ENCODE measurements at places on chromosomes 3 and 15.
A peak's percentile ranks its signal among the peaks of the same experiment; 100 is the strongest.

DNA sequence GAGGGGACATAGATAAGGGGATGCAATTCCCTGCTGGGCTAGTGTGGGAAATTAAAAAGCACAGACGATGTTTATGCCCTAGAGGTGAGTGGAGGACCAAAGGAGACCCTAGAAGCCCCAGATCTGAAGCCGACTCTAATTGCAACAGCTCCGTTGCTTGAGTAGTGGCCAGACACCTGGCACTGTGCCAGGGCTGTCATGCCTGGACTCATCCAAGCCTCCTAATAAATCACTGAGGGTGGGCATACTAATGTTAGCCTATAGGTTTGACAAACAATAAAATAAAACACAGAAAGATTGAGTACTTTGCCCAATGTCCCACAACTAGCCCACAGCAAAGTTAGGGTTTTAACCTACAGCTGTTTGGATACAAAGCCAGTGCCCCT lies 25.4 kb upstream of the MRPS22 start:
- DNase-seq: no peak

- DNase-seq: no peak
Observed at GRCh38 chr3:46888705-46889104, 11.2 kb downstream of the PTH1R start.

GRCh38 chr3:54897028-54897711 lies 30.7 kb downstream of the LRTM1 start:
- DNase-seq: peak; percentile 89

GRCh38 chr3:99858469-99858868 lies 40.8 kb downstream of the CMSS1 start:
- DNase-seq: no peak

DNA sequence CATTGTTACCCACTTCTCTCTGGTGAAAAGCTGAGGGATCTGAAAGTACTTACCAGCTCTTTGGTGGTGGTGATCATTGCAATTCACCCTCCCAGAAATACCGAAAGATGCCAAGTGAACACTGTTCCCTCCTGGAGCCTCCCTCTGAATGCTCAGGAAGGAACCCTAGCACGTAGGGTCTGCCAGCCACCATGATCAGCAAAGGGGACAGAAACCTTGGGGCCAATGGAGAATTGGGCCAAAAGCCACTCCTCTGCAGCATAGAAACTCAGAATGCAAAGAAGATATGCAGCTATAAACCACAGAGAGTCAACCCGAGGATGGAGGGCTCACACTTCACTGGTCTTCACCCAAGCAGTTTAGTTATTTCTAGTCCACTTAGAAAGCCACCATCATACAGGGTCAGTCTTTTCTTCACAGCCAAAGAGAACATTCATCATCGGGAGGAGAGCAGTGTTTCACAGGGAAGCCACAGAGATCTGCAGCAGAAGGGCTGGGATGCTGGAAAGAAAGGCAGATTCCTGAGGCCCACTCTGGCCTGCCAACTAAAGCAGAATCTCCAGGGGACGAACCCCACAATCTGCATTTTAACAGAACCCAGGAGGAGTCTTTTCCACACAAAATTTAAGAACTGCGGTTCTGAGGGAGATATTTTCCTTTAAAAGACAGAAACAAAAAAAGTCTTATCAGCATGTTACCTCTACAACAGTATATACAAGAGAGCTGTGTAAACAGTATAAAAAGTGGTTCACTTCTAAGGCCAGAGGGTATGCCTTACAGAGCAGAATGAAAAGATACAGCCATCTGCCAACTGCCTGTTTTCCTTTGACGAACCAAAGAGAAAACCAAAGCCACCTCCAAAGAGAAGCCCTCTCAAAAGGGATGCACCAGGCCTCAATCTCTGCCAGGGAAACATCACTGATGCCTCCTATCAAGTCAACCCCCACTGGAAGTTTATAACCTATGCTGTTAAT lies 11.3 kb downstream of the TBC1D2B start:
- DNase-seq: peak; percentile 57

DNA sequence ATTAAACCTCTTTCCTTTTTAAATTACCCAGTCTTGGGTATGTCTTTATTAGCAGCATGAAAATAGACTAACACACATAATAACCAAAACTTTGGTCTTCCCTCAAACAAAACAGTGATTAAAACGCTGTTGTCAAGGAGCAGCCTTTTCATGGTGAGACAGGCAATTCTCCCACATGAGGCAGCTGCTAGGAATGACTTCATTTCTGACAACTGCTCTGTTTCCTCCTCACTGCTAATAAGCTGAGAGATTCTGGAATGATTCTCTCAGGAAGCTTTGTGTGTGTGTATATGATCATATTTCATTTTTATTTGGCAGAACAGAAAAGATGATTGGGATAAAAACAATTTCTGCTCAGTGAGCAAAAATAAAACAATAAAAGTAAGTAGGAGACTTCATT lies 580.6 kb upstream of the ADAMTS9 start:
- no peak for DNase-seq

- peak; percentile 51 for DNase-seq
Observed at GRCh38 chr3:107524326-107524840, 1.6 kb downstream of the BBX start.

DNA sequence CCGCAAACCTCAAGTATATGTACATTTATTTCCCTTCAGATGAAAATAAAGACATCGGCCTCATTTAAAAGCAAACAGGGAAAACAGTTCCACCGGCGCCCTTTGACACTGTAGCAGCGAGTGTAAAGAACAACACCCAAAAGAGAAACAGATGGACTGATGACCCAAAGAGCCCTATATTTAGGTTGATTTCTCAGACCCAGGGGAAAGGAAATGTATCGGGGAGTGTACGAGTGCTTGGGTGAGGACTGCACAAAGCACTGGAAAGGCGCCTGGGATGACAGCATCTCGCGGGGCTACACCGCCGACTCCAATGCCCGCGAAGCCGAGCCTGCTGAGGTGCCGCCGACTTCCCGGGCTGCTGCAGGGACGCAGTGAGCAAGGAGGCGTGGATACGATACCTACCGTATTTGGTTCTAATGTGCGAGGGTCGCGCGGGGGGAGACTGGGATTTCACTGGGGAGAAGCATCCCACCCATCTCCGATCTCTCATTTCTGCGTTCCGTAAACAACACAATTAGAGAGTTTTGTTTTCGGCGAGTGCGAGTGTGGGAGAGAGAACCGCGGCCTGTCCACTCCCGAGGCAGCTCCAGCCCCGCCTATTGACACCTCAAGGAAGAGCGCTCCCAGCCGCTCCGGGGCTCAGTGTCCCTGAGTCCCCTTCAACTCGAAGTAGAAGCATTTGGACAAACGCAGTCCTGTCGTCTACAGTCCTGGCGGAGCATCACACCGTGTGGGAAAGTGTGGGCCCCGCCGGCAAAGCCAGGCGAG lies 2.0 kb downstream of the MECOM start:
- DNase-seq: peak; percentile 51

GRCh38 chr15:75371486-75371885 lies 3.1 kb upstream of the MAN2C1 start:
- DNase-seq: no peak

GRCh38 chr15:31871166-31871886 lies 159.0 kb upstream of the CHRNA7 start:
- DNase-seq: no peak

DNA sequence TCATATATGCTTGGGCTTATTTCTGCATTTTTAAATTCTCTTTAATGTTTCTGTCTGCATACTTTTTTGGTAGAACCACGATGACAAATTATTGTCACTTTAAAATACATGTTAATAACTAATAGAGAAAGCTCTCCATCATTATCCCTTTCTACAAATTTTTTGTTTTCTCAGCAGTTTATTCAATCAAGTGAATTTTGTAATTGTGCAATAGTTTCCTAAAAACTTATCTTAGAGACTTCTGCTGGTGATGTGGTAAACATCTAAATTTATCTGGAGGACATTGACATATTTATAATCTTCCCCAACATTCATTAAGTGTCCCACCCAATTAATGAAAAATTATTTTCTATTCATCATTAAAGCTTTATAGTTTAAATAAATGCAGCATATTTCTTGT lies 215.3 kb downstream of the MEX3B start:
- DNase-seq: no peak

DNA sequence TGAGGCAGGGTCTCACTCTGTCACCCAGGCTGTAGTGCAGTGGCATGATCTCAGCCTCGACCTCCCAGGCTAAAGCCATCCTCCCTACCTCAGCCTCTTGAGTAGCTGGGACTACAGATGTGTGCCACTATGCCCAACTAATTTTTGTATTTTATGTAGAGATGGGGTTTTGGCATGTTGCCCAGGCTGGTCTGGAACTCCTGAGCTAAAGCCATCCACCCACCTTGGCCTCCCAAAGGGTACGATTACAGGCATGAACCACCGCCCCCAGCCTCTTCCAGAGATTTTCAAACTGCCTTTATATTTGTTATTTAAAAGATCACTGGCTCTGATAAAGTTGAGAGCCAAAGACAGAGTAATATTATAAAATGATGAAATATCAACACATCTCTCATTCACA lies 37.3 kb downstream of the BSN start:
- DNase-seq: no peak

GRCh38 chr3:67866571-67866970 lies 212.2 kb upstream of the SUCLG2 start:
- no peak for DNase-seq

GRCh38 chr3:79019137-79019923 lies 748.5 kb downstream of the ROBO1 start:
- DNase-seq: peak; percentile 96

DNA sequence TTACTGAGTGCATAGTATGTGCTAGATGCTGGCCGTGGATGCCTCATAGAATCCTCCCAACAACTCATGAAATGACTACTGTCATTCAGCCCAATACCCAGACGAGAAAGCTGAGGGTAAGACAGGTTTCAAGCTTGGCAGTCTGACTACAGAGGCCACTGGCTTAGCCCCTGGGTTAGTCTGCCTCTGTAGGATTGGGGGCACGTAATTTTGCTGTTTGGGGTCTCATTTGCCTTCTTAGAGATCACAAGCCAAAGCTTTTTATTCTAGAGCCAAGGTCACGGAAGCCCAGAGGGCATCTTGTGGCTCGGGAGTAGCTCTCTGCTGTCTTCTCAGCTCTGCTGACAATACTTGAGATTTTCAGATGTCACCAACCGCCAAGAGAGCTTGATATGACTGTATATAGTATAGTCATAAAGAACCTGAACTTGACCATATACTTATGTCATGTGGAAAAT lies 1.0 kb upstream of the CCR5 start:
- DNase-seq: no peak

DNA sequence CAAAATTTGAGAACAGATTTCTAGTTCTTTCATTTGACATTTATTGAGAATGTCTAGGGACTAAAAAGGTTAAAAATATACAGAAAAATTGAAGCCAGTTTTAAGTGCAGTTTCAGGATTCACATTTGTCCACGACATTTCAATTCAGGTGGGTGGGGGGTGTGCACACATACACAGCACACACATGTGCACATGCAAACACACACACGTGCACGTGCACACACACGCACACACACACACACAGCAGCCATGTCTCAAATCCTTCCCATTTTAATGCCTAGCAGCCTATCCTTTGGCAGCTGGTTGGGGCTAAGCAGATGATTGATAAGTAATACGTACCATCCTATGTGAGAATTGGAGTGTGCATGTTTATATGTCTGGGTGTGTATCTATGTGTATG lies 238.3 kb upstream of the TRIM42 start:
- DNase-seq: no peak

DNA sequence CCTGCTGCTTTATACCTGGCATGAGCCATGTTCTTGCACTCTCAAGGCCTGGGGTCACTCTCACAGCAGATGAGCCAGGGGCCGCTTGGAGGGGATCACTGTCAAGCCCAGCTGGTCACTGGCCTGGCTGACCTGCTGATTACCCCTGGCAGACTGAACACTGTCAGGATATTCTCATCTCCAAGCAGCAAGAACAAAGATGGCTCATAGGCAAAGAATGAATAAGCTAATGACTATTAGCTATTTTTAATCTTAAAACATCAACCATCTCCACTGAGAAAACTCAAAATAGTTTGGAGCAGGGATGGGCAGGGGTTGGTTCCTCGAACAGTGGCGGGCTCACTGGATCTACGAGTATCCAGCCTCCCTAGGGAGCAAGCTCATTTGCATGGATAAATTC lies 64.4 kb upstream of the ACAN start:
- no peak for DNase-seq

DNA sequence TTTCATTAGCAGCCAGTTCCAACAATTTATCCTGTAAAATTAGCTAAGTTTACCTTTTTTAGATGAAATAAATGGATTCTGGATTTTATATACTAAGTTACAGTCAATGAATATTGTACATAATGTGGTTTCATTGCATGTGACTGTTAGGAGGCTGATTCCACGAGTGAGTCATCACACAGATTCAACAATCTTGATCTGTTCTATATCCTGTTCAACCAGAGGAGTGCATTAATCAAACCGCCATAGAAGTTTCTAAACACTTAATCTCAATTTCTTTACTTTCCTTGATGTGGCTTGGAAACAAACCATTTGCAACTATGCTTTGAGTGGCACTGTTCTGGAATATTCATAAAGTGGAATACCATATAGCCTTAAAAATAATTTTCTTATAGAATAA lies 15.3 kb downstream of the DNAJC13 start:
- peak; percentile 78 for DNase-seq

- DNase-seq: no peak
Observed at GRCh38 chr3:149356044-149356592, 21.3 kb downstream of the TM4SF1 start.

GRCh38 chr3:46714728-46715506 lies 2.8 kb downstream of the PRSS50 start:
- no peak for DNase-seq

GRCh38 chr3:78035131-78035641 lies 995.3 kb downstream of the ROBO2 start:
- no peak for DNase-seq

GRCh38 chr3:188946351-188947240 lies 225.2 kb upstream of the TPRG1 start:
- DNase-seq: no peak

DNA sequence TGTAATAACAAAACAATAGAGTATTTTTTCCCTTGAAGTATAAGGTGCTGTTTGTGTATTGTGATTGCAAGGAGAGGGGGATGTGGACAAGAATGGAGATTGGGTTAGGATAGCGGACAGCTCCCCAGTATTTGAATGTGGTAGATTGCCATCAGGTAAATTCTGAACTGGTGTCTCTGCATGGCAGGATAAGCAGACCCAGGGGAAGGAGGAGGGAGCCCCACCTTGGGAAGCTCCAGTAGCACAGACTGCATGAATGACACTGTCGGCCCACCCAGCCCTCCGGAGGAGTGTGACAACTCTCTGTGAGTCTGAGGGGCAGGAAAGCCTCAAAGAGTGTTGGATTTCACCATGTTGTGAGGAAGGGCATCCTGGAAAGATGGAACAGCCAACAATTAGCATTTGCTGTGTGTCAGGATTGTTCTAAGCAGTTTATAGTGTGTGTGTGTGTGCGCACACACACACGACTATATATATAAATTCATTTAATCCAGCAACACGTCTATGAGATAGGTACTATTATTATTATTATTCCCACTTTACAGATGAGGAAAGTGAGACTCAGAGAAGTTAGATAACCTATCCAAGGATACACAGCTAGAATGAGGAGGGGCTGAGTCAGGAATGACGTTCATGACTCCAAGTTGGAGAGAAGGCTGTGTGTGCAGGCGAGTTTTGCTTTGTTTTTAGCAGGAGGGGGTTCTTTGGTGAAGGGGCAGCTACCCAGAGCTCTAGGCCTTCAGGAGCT lies 63.4 kb upstream of the LCTL start:
- DNase-seq: no peak

GRCh38 chr3:168088106-168088720 lies 7.5 kb downstream of the GOLIM4 start:
- no peak for DNase-seq

Data from astrocyte of the spinal cord (primary cell).